ENCODE measurements at places on chromosomes 4 and X.

- DNase-seq: no peak
Observed at GRCh38 chr4:139672215-139672614, 6.6 kb downstream of the MGST2 start.

DNA sequence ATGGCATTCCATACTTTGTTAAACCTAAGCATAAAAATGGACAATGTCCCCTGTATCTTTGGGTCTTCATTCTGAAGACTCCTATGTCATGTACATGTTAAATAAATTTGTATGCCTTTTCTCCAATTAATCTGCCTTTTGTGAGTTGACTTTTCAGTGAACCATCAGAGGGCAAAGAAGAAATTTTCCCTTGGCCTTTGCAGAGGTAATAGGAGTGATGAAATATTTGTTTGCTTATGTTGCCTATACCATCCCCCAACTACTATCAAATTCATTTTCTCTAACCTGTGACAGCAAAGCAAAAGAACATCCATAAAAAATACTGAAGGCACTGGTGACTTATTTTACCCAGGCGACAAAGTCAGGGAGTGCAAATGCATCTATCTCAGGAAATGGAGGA is 18.2 kb downstream of the NAAA start:
- DNase-seq: no peak

GRCh38 chr4:86633854-86634253 is 39.7 kb downstream of the PTPN13 start:
- no peak for DNase-seq

DNA sequence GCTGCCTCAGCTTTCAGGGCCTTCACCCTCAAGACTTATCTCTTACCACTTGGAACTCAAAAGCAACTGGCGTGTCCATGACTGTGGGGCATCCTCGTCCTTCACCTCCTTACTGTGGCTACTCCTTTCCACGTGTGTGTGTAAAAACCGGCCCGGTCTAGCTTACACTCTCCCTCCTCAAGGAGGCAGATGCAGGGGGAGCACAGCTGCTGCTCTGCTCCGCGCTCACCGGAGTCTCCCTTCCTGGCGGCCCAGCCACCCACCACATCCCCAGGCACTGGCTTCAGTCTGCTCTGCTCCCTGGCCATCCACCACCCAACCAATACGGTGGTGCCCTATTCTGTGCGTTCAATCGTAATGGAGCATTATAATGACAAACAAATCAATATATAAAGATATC is 8.3 kb downstream of the RNF212 start:
- no peak for DNase-seq

DNA sequence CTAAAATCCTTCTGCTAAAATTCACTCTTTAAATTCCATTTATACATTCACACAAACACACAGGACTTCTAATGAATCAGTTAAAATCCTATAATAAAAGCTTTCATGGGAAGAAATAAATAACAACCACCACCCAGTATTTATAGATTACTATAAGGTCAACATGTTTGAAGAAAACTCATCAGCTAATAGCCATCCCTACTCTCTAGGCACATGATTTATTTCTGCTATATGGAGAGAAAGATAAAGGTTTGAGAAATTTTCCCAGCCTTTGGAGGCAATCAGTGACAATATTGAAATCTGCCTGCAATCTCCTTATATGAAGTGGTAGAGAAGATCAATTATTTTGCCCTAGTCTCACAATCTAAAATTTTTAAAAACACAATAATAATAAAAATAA is 1038.9 kb upstream of the DIAPH2 start:
- DNase-seq: no peak

GRCh38 chrX:99421796-99422195 is 988.3 kb downstream of the PCDH19 start:
- no peak for DNase-seq

DNA sequence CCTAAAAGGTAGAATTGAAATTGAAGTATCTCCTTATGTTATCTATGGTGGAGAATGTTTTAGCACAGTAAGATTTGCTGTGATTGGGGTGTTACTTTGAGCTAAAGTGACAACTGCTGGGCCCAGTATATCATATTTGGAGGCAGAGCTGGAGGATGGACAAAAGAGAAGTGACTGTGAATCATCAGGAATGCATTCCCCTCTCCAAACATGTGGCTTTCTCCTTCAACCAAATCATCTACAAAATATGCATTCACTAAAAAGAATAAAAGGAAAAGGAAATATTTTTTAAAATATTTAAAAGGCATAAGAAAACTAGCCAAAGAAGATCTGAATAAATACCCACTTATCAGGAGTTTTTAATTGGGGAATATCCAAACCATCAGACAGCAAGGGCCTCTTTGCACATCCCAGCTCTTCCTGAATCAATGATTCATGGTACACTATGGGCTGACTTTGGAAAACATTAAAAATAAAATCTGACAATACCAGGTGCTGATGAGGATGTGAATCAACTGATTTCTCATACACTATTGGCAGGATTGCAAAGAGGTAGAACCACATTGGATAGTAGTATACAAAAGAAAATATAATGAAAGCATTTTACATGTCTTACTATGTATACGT is 671.7 kb upstream of the NR3C2 start:
- DNase-seq: no peak

DNA sequence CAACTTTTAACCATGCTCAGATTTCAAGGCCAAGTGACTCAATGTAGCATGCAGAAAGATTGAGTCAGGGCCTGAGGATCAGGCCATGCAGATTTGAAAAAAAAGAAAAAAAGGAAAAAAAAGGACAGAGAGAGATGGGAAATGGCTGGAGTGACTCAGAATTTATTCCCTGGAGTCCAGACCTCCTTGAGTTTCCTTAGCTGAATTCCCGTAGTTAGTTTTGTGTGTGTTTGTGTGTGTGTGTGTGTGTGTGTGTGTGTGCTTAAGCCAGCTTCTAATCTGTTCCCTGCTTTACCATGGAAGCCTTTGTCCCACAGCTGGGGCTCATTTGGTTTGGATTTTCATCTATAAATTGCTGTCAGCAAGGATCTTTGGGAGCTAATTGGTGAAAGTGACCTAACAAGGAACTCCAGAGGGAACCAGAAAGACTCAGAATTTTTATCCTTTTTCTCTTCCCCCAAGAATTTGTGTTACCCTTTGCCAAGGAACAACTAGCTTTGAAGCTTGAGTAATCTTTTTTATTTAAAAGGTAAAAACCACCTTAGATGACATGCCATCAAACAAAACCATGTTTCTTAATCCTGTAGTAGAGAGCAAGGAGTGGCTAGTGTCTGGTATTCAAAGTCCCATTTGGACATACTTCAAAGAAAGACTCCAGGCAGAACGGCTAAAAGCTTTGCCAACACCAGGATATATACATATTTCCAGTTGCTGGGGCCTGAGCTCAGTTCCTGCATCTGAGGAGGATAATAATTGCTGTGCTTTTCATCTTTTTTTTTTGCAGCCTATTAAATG is 109.0 kb upstream of the DDIT4L start:
- DNase-seq: no peak

GRCh38 chrX:137427816-137428215 is 138.1 kb upstream of the ZIC3 start:
- no peak for DNase-seq

DNA sequence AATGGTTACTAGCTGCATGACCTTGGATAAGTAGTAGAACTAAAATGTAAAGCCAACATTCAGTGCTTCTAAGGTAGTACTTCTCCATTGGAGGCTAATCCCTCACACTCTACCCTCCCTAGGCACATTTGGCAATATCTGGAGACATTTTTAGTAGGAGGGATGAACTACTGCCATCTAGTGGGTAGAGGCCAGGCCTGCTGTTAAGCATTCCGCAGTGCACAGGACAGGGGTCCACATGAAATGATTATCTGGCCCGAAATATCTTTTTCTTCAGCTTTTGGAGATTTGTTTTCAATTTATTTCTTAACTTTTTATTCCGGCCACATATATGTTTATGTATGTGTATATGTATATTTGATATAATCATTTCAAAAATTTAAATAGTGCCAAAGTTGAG is 36.0 kb upstream of the SPANXC start:
- DNase-seq: no peak

DNA sequence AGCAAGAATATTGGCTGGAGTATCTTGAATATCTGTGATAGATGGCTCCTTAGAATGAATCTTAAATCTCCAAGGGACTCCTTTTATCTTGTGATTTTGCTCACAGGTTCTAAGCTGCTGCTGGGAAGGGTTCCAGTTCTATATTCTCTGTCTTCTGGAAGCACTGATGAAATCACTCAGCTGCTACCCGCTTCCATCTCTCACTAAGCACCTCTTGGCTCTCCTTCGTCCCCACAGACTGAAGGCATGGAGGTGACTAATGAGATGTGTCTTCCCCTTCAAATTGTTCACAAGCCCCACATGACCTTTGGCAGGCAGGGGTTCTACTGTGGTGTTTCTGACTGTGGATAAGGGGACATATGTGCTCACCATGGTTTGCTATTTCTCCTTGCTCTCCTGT is 75.9 kb downstream of the C4orf51 start:
- DNase-seq: no peak

GRCh38 chr4:47876784-47877546 is 37.4 kb downstream of the NFXL1 start:
- no peak for DNase-seq

DNA sequence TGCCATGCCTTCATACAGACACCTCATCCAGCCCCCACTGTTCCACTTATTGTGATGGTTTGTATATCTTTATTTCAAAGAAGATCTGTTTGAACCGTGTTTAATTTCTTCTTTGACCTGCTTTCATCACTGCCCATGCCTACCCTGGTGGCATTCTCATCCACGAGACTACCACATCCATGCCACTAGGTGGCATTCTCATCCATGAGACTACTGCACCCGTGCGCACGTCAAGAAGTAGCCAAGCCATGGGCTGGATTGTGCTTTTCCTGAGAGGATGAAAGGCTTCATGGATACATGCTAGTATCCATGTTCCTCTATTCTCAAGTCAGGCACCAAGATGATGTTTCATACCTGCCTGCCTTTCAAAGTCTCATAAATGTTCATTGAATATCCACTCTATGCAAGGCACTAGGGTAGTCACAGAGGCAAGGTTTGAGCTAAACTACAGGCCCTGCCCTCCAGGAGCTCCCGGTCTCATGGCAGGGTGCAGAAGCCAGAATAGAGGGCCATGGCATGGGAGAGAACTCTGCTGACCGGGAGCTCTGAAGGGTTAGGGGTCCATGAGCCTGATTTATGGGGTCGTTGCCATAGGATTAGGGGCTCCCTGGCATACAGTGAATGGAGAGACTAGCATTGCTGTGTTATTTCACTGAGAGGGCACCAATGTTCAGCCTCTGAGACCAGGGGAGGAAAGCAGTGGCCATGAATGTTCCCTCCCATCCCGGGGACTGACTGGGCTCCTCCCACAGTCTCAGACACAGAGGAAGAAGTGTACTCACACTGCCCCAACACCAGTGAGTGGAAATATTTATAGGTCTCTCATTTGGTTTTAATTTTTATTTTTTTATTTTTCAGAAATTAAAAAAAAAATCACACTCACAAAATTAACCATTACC is 24.8 kb upstream of the EOLA2 start:
- no peak for DNase-seq

GRCh38 chr4:172871381-172871780 is 297.2 kb upstream of the GALNT7 start:
- DNase-seq: no peak

GRCh38 chr4:153224474-153224873 is 20.2 kb downstream of the TRIM2 start:
- no peak for DNase-seq

- no peak for DNase-seq
Observed at GRCh38 chrX:20309806-20310205, 43.1 kb upstream of the RPS6KA3 start.

GRCh38 chrX:55522596-55523276 is 33.1 kb upstream of the USP51 start:
- no peak for DNase-seq

DNA sequence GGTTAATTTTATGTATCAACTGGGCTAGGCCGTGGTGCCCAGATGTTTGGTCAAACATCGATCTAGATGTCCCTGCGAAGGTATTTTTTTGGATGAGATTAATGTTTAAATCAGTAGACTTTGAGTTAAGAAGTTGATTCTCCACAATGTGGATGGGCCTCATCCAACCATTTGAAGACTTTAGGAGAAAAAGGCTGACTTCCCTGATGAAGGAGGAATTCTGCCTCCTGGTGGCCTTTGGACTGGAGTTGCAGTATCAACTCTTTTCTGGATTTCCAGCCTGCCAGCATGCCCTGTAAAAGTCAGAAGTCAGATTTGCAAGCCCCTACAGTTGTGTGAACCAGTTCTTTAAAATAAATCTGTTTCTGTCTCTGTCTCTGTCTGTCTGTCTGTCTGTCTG is 91.4 kb downstream of the STK32B start:
- DNase-seq: no peak

GRCh38 chr4:170884969-170885570 is 795.3 kb upstream of the AADAT start:
- DNase-seq: no peak

DNA sequence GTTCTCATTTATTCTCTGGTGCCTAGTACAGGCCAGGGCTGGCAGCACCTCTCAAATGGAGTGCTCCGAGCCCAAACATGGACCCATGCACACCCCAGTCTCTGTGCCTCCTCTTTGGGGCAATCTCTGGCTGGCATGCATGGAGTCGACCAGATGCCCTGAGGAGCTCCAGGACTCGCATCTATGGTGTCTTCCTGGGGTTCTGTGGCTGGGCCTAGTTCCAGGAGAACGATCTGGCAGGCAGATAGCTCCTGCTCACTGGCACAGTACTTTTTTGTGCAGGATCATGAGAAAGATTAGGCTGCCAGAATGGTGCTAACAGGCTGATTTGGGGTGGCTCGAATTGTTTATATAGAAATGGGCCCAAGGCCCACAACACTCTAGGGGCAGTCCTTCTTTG is 72.0 kb upstream of the PJA1 start:
- no peak for DNase-seq

DNA sequence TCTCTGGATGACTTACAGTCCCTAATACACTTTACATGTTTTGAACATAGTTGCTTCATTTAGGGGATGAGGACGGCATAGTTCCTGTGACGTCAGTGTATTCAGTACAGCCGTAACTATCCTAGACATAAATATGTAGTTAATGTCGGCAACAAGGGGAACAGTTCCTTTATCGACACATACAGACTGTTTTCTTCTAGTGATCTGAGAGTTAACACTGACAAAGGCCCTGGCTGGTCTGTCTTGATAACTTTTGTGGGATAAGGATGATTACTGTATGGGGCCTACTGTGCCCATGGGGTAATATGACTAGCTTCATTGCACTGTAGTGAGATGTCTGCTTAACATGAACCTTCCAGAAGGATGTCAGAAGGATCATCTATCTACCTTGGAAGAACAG is 131.2 kb downstream of the ZNF518B start:
- no peak for DNase-seq

- no peak for DNase-seq
Observed at GRCh38 chrX:123175366-123176122, 8.5 kb upstream of the GRIA3 start.

All from activated effector memory CD4-positive, alpha-beta T cell treated with anti-CD3 and anti-CD28 coated beads, Interleukin-2, amount 50 U/mL, for 16 hours (primary cell).